ENCODE measurements at places on chromosomes 7 and 10. TPM values are rescaled to one million over a fixed set of nuclear protein-coding genes. Genes with fewer than 3 reads are reported as not detected.

The TFAM gene
- total RNA-seq = 28.1 TPM

The MKI67 gene
- 1.3 TPM for total RNA-seq

GRCh38 chr7:241513-241912 is 48.5 kb upstream of the FOXL3 start:
- DNase-seq = no peak

DNA sequence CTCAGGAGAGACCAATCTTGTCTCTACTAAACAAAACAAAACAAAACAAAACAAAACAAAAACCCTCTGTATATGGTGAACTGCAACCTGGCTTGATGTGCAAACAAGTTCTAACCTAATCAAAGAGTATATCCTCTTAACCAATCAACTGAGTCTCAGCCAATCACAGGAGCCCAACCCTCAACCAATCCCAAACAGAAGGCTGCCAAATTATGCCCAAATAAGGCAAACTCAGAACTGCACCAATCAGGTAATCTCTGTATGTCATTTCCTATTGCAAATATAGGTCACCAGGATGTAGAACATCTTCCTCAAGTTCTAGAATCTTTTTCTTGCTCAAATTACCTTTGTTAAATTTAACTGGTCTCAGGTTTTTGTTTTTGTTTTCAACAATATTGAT is 5.2 kb downstream of the FAM133B start:
- DNase-seq = no peak

GRCh38 chr7:26560526-26561256 is 269.0 kb downstream of the SNX10 start:
- no peak for DNase-seq

DNA sequence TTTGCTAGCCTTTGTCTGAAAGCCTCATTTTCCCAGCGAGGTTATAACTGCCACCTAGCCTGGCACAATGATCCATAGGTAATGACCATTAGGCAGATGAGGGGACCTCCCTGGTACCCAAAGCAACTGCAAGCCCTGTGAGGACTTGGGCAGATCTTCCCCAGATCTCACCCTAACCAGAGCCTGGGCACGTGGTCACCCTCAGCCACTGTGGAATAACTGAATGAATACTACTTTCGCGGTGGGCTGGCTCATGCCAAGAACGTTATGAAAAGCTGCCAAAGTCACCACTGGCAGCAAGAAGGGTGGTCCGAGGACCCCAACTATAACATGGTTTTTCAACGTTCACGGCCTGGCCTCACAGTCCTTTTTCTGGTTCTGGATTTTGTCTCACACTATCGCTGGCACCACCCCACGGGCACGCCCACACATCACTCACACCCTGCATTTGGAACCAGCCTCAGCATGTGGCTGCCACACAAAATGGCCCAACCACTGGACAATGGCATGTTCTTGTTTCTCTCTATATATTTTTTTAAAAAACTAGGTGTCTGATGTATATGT is 3.4 kb downstream of the PRKAG2 start:
- no peak for DNase-seq

DNA sequence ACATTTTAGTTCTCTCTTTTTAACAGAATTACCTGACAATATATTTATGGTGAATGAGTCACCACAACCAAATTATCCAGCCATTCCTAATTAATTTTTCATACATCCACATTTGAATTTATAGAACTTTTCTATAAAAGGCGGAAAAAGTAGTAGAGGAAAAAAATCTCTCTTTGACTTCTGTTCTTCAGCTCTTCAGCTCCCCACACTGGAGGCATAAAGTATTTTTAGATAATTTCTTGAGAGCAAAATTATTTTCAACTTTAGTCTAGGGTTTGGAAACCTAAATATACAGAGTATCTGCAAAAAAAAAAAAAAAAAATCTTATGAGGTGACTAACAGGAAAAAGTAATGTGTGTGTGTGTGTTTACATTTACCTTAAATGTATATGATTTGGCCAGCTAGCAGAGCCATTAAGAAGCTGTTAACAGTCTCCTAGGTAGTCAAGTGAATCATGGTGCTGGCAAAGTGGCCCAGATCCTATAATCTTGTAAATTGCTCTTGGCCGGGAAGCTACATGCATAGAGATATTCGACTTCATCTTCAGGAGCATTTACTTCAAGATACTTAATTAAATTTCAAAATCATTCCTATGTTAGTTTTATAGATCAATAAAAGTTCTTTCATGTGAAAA is 383.1 kb upstream of the STEAP1 start:
- DNase-seq = no peak

- DNase-seq = no peak
These were observed 502 bp downstream of the ZNF3 start for GRCh38 chr7:100080907-100081534.

Measured in sciatic nerve (tissue), 2 donors.